ENCODE measurements at places on chromosomes 6 and 20.

- DNase-seq = no peak
These were observed 116.7 kb upstream of the FRMD1 start for GRCh38 chr6:168195712-168196111.

GRCh38 chr20:2394411-2395055 is 13.8 kb downstream of the TGM6 start:
- no peak for DNase-seq

- DNase-seq = no peak
These were observed 110.3 kb upstream of the EYA4 start for GRCh38 chr6:133130863-133131262.

DNA sequence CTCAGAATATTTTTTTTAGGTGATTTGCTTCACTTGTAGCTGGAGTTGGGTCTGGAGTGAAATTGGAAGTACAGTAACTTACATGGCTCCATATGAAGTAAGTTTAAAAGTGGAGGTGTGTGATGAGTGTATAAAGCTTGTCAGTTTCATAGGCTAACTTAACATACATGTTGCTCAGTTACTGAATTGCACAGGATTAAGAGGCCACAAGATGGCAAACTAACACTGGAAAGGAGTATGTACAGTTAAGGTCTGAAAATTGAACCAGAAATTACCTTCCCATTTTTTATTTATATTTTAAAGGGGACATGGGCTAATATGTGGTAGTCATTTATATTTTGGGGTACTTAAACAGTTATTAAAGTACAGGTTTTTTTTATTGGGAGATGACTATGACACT is 45.3 kb upstream of the SMIM8 start:
- peak; percentile 4 for DNase-seq

- no peak for DNase-seq
These were observed 154.1 kb downstream of the TMEM242 start for GRCh38 chr6:157169226-157169625.

DNA sequence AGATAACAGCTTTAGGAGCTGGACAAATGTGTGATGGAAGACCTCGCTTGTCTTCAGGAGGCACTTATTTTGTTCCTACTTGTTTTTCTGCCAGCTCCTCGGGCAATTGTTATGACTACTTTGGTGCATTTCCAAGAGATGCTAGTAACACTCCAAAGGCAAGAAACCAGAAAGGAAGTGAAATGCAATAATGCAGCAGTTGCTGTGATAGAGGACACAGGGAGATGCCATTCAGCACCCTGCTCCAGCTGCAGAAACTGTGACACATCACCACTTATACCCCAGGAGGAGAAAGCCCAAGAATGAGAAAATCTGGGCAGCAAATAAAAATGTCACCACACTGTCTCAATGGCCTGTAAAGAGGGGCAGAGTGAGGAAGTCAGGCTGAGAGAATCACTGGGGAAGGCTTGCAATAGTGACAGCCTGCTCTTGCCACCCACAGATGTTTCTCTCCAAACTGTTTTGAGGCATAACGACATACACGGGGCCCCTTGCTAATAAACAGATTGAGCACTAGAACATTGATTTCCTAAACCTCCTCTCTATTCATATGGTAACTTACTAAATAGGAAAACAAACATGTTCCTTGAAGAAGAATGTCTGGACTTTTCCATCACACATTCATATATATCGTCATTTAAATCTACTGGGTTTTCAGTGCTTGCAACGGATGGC is 231.0 kb upstream of the PRND start:
- no peak for DNase-seq

DNA sequence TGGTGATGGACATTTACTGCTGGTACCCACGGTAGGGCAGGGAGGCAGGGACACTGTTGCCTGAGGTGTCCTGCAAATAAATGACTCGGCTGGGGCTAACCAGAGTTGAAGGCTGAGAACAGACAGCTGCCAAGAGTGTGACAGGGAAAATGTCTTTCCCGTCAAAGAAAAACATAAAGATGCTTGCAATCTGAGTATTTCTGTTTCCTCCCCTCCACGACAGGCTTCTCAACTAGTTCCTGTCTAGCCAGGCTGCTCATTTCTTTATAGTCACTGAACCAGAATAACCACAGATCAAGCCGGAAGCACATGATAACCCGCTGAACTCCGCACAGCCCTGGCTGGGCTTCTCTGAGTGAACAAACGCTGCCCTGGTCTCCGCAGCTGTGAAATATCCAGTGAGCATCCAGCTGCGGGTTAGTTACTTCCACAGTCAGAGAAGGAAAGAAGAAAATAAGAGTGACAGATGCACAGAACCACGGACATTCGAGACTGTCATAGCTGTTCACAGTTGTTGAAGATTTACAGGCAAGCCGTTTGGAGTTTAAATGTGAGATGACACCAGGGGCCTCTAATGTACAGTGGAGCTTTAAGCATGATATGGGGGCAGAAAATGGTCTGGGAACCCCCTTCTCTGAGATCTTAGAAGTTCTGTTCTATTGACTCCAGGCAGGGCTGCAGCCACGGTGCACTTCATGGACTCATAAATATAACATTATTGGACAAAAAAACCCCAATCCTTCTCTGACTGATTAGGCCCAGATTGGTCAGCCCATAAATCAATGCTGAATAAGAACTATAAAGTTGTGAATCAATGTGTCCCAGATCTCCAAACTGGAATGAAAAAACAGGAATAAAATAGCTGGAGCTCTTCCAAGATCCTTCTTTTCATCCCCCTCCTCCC is 299.9 kb upstream of the SUPT3H start:
- DNase-seq = no peak

DNA sequence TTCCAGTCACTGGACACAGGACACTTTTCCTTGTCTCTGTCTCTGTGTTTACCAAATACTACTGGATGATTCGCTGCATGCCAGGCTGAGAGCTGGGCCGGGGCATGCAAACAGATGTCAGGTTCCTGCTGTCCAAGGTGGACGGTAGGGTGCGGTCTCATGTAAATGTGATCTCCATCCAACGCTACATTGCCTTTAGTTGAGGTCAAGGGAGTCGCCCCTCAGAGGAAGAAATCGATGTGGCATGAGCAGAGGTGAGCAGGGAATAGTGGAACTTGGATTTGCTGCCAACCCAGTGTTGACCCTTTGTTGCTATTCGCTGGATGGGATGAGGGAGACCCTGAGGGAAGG is 9.8 kb upstream of the TOX2 start:
- no peak for DNase-seq

GRCh38 chr20:62487-62886 is 25.0 kb upstream of the DEFB125 start:
- DNase-seq = no peak

GRCh38 chr6:35724059-35724458 is 12.8 kb upstream of the ARMC12 start:
- DNase-seq = no peak

DNA sequence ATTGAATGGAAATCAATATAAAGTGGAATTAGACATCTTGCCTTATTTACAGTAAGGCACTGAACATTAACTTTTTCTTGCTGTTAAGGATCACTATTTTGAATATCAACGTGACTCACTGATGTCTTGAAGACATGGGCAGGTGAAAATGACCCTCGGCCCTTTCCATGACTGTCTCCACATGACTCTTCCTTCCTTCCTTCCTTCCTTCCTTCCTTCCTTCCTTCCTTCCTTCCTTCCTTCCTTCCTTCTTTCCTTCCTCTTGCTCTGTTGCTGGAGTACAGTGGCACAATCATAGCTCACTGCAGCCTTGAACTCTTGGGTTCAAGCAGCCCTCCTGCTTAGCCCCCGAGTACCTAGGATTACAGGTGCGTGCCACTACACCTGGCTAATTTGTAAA is 52.2 kb upstream of the TOX2 start:
- DNase-seq = no peak

DNA sequence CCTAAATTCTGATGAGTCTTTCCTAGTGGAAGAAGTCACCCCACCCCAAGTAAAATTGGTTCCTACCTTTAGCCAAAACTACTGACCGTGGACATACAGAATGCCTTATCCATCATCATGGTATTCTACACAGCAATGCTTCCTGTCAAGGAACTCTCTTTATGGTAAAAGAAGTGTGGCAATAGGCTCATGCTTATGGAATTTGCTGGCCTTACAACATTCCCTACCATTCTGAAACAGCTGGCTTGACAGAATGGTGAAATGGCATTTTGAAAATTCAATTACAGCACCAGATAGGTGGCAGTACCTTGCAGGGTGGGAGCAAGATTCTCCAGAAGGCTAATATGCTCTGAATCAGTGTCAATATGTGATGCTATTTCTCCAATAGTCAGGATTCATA is 41.8 kb upstream of the BACH2 start:
- DNase-seq = no peak

GRCh38 chr6:159679091-159680077 is 13.7 kb downstream of the SOD2 start:
- no peak for DNase-seq

DNA sequence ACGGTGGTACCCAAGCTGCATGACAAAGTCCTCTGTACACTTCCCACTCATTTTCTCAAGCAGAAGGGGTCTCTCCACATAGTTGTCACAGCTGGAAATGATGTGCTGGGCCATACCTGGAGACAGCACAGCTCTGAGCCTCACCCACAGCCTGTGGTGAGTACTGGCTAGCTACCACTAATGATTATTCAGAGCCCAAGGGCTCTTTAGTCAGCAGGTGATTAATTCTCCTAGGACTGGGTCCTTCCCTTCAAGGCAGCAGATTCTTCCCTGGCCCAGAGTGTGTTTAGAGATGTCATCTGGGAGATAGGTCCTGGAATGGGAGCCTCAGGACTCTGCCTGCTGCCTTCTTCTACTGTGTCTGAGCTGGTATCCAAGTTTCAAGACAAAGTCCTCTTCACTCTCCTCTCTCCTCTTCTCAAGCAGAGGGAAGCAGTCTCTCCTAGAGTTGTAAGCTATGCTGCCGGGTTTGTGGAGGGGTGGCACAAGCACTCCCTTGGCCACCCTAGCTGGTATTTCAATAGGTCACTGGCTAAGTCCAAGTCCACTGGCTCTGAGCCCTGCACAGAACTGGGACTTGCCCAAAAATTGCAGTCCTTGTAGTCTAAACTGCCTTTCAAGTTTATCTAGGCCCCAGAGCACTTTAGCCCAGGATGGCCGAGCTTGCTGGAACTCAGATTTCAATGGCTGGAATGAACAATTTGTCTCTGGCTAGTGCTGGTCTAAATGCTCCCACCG is 49.8 kb upstream of the VGLL2 start:
- DNase-seq = no peak

GRCh38 chr6:3417473-3417872 is 39.4 kb downstream of the SLC22A23 start:
- DNase-seq = no peak

- DNase-seq = no peak
These were observed 60.1 kb upstream of the AKIRIN2 start for GRCh38 chr6:87762116-87762515.

DNA sequence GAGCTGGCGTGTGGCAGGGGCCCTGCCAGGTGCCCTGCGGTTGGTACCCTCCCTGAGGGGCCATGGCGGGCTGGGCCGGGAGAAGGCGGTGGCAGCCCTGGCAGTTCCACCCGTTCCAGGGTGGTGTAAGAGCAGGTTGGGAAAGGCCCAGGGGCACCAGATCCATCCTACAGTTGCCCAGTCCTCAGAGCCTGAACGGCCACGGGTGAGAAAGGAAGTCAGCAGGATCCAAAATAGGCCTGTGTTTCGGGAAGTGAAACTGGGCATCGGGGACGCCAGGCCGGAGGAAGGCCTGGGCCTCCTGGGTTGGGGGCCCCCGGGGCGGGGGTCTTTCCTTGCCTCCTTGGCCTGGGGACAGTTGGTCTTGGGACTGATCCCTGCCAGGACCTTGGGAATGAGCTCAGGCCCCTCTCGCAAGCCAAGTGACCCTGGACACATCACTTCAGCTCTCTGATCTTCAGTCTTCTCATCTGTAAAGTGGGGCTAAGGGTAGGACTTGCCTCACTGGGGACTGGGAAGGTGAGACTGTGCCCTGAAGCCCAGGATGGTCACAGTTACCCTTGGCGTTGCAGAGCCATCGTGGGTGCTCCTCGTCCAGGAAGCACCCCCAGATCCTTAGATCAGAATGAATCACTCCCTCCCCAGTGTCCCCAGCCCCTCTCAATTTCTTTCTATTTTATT is 18.1 kb upstream of the NOL4L start:
- DNase-seq = no peak

DNA sequence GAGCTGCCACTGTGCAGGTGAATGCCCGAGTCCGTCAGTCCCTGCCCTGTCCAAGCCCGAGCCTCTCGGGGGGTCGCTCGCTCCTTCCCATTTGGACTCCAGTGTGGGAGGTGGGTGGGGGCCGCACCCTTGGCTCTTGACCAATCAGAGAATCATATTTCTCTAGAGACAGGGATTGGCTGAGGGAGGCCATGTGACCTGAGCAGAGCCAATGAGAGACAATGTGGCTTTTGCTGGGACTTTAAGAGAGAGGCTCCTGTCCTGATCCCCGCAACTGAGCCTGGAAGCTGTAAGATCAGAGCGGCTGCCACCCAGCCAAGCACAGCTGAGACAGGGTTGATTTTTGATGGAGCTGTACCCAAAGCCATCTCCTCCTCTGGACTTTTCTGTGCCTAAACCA is 199.3 kb downstream of the TFAP2C start:
- no peak for DNase-seq

DNA sequence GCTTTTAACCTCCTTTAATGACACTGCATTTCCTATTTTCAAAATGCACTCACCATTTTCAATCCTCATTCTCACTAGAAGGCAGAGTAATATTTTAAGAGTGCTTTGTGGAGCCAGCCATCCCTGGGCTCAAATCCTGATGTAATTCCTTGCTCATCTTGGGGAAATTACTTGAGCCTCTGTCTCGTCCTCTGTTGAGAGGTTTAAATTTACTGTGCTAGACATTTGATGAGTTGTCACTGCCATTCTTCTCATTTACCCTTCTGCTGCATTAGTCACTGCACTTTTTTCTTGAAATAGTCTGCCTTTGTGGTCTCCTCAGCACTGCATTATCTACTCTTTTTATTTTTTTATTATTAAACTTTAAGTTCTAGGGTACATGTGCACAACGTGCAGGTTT is 150.0 kb upstream of the HDDC2 start:
- no peak for DNase-seq

GRCh38 chr20:52936351-52937340 is 35.5 kb upstream of the TSHZ2 start:
- no peak for DNase-seq

DNA sequence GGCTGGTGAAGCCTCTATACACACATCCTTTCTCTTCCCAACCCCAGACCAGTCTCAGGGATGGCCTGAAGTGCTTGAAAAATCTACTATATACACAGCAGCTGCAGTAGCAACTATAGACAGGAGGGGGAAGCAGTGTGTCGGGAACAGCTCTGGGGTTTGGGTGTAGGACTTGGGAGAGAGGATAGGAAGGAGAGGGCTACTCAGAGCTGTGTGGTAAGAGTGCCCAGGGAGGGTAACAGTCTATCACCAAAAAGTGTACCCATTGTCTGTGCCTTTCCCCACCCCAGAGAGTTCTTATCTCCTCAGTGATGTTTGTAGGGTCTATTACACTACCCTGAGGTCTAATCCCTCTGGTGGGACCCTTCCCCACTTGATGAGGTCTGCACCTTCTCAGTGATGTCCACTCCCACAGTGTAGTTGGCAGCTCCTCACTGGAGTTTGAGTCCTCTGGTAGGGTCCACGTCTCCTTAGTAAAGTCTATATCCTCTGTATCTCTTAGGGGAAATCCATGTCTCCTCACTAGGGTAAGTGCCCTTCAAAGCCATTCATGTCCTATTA is 1.5 kb upstream of the GGT7 start:
- DNase-seq = peak; percentile 90
